ENCODE measurements at places on chromosomes 3 and 15.

- DNase-seq: no peak
Measured at GRCh38 chr15:40695469-40695890, 506 bp downstream of the RAD51 start.

DNA sequence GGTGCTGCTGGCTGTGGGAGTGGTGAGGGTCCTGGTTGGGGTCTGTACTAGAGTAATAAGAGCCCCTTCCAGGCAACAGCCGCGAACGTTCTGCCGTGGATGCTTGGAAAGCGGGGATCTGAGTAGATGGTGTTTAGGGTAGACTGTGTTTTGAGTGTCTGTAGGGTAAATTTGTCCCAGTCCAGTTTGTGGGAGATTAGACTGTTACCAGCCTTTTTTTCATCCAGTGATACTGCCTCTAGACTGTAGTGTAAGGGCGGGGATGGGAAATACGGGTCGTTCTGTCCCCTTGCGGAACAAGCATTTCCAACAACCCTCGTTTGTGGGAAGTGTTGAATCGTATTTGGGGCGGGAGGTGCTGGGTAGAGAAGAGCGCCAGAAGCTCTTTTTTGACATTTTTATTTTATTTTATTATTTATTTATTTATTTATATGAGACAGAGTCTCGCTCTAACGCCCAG is 424 bp downstream of the HAUS2 start:
- no peak for DNase-seq

GRCh38 chr15:94272251-94272898 is 41.0 kb downstream of the MCTP2 start:
- DNase-seq: no peak

DNA sequence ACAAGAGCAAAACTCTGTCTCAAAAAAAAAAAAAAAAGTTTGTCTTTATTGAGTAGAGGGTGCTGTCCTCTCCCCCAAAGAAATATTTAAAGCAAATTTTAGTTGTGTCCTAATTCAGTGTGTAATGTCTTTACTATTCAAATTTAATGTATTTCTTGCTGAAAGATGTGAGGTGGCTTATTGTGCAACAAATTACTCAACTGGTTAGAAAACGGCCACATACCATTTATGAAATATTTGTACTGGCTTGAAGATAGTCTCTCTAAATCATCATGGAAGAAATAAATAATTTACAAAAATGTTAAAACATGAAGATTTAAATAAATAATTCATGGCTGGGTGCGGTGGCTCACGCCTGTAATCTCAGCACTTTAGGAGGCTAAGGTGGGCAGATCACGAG is 63.0 kb downstream of the SLTM start:
- DNase-seq: no peak

GRCh38 chr3:46984591-46985459 is 5.4 kb downstream of the NBEAL2 start:
- no peak for DNase-seq

DNA sequence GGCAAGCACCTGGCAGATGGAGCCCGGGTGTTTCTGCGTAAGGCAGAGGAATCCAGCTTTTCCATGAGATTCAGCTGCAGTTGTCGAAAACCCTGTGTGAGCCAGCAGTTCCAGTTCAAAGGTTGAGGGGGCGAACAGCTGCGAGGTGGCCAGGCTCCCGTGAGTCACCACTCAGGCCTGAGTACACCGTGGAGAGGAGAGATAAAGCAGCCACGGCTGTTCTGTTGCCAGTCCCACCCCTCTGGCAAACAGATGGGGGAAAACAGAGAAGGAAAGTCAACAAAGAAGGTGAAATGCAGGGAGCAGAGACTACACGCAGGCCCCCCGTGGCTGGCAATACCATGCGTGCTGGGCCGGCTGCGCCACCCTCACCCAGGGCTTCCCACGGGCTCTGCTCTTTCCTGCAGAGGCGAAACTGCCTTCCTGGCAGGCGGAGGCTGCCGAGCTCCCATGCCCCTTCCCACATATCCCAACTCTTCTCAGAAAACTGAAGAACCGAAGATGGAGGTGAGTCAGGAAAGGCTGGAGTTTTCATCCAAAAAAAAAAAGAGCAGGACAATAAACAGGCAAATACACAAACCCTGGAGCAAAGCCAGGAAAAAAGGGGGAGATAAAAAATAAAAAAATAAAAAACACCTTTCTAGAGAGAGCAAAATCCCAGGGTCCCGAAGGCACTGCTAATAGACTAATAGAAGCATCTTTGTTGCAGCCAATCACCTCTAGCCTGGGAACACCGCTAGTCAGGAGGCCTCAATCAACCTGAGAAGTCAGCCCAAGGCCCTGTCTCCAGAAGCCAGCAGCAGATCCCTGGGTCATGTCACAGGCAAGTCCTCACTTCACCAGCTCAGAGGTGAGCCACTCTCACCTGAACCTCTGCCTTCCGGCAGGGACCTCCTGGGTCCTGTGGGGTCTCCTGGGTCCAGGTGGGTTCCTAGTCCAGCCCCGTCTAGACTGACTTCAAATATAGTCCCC is 37.7 kb downstream of the FAM174B start:
- peak; percentile 83 for DNase-seq
